ENCODE measurements at places on chromosomes 11 and 22.

DNA sequence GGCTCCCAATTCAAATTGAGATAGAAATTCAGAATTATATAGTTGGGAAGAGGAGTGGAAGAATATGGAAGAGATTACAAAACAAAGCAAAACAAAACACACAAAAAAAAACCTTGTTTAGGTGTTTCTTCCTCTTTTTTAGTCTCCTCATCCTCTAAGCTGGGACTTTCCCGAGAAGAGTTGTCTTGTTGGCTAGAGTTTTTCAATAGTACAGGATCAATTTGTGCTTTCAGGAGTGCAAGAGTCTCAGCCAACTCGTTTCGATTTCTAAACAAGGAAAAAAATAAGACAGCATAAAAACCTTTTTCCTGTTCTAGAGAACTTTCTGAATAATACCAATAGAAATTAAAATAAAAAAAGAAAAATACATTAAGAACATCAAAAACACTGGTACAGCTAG is 87.8 kb upstream of the CLNS1A start:
- no peak for DNase-seq

- DNase-seq: no peak
Observed at GRCh38 chr22:40313007-40313406, 33.3 kb upstream of the ADSL start.

DNA sequence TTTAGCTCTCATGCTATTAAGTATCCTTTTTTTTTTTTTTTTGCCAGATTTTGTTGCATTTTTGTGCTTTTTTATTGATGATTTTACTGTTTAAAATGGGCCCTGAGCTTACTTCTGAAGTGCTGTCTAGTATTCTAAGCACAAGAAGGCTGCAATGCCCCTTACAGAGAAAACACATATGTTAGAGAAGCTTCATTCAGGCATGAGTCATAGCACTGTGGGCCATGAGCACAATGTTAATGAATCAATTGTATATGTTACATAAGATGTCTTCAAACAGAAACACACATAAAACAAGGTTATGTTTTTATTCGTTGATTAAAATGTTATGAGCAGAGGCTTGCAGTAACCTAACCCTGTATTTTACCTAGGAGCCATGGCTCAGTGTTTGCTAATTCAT is 117.8 kb upstream of the C11orf87 start:
- no peak for DNase-seq

GRCh38 chr11:57251037-57251436 is 14.0 kb upstream of the APLNR start:
- no peak for DNase-seq

DNA sequence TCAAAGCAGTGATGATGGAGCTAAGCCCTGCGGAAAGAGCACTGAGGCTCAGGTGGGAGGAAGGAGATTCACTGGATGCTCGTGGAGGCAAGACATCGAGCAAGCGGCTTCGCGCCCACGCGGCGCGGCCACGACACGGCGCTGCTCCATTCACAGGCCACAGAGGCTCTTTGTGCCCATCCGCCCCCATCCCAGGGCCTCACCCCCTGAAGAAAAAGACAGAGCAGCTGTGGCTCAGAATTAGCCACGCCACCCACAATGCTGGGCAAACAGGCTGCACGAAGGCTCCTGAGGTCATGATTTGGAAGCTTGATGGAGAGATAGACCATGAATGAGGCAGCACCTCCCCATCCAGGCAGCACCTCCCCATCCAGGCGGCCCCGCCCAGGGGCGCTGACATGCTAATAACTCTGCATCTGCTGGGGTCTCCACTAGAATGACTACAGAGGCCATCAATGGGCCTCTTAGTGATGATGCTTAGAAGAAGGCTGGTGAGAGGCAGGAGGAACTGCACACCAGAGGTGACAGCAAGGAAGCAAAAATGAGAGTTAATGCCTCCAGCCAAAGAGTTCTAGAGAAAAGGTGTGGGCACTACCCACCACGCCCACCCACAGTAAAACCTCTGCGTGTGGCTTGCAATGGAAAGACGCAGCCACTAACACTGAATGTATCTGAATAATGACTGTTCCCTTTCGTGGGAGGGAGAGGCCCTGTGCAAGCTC is 43.5 kb downstream of the MYH9 start:
- DNase-seq: no peak

DNA sequence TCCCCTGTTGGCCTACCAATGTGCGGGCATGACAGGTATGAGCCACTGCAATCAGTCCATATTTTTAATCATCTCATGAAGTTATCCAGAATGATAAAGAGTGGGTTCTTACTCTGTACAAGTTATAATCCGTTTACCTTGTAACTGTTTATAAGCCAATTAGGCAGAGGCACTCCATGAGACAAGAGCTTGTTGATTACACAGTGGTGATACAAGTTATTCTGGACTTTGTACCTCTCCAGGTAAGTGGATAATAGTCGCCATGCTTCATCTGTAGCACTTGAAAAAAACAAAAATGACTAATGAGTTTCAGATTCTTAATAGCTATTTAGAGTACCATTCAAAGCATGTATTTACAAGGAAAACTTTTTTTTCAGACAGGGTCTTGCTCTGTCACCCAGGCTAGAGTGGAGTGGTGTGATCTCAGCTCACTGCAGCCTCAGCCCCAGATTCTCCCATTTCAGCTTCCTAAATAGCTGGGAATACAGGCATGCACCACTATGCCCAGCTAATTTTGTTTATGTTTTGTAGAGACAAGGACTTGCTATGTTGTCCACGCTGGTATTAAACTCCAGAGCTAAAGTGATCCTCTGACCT is 17.7 kb upstream of the FNBP4 start:
- no peak for DNase-seq

DNA sequence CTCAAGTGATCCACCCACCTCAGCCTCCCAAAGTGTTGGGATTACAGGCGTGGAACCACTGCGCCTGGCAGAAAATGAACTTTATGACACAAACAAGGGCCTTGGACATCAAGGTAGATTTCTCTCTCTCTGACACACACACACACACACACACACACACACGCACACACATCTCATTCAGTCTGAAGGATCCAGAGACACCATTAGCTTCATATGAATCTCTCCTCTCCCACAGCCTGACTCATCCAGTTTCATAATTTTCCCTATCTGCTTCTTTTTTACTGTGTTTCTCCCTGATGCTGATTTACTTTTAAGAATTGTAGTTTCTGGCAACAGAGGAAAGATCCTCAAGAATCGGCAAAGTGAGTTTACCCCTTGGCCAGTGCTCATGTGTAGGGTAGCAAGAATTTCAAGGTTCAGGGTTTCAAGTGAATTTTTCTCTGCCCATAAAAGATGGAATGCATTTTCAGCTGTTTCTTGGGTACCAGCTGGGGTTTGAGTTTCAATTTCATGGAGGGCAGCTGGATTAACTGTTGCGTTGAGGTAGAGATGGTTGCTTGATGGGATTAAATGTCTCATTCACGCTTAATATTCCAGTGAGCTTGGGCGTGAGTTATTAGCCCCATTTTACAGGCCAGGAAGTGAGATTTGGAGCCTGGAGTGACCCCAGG is 3.5 kb downstream of the MYO18B start:
- DNase-seq: no peak

- no peak for DNase-seq
Observed at GRCh38 chr11:14270690-14271542, 88.1 kb downstream of the RRAS2 start.

GRCh38 chr11:2419638-2420501 is 19.3 kb downstream of the TSSC4 start:
- DNase-seq: peak; percentile 81

DNA sequence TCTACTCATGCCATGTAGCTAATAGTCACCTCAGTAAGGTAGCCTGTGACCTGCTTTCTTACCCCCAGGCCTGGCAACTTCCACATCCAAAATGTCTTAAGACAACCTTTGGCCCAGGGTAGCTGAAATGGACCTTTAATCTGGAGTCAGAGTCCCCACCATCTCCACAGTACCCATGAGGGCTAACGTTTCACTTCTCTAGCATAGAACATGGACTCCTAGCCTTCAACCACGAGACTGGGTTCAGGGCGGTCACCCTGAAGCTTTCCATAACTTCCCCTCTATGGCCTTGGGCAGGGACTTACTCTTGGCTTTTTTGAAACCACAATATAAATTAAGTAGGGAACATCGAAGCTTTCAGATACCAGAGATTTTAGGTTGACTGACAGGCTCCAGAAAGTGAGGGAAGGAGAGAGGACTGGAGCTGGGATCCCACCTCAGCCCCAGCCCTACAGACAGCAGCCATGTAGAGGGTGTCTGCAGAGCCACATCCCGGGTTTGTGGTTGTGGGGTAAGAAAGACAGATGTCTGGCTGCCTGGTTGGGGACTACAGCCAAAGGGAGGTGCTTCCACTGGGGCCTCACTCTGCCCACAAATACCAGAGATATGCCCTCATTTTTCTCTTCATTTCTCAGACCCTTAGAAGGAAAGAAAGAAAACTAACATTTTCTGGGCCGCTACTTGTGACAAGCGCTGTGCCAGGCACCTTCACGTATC is 2.6 kb downstream of the TBC1D10A start:
- no peak for DNase-seq

- no peak for DNase-seq
Observed at GRCh38 chr11:71193431-71193830, 58.9 kb downstream of the SHANK2 start.

DNA sequence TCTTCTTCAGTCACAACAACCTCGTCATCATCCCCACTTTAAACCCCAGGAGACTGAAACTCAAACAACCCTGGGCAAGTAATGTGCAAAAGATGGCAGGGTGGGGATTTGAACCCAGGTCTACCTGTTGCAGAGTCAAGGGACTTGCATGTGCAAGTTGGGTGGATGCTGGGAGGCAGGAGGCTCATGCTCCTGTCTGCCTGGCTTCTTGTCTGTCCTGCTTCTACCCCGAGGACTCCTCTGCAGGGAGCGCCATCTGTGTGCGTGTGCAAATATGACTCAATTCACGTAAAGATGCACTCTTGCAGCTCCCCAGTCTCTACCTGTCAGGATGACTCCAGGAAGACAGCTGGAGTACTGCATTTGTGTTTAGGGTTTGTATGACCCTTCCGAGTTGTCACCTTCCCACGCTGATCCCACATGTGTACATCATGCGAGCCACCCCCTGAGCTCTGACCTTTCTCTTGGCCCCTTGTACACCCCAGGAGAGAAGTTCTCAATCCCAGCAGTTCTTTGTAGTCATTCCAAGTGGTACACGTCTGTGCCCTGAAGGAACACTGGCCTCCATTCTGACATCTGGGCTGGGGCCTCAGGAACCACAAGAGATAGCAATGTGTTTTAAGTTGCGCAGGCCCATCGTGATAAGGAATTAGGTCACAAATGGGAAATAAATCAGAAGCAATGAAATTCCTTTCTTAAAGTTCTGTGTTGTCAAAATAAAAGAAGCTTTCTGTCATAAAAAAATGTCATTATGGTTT is 95.7 kb downstream of the CWC15 start:
- DNase-seq: no peak

GRCh38 chr22:38735465-38736256 is 20.1 kb downstream of the SUN2 start:
- no peak for DNase-seq

DNA sequence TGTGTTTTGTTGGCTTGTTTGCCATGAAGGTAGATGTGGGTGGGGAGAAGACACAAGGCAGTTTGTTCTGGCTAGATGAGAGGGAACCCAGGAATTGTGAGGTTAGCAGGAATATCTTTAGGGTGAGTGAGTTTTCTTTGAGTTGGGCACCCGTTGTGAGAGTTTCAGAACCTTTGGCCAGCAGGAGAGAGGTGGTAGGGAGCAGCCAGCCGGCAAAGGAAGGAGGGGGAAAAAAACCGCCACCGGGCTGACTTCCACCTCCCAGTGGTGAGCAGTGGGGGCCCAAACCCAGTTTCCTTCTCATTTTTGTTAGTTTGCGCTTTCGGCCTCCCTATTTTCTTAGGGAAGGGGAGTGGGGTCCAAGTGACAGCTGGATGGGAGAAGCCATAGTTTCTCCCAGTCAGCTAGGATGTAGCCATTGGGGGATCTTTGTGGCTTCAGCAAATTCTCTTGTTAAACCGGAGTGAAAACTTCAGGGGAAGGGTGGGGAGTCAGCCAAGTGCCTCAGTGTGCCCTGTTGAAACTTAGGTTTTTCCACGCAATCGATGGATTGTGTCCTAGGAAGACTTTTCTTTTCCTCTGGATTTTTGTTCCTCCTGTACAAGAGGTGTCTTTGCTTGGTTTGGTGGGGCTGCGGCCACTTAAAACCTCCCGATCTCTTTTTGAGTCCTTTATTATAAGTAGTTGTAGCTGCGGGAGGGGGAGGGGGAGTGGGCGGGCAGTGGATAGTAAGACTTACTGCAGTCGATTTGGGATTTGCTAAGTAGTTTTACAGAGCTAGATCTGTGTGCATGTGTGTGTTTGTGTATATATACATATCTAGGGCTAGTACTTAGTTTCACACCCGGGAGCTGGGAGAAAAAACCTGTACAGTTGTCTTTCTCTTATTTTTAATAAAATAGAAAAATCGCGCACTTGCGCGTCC is 1.1 kb upstream of the GCAT start:
- no peak for DNase-seq

GRCh38 chr11:12769834-12770345 is 95.7 kb downstream of the TEAD1 start:
- DNase-seq: no peak

DNA sequence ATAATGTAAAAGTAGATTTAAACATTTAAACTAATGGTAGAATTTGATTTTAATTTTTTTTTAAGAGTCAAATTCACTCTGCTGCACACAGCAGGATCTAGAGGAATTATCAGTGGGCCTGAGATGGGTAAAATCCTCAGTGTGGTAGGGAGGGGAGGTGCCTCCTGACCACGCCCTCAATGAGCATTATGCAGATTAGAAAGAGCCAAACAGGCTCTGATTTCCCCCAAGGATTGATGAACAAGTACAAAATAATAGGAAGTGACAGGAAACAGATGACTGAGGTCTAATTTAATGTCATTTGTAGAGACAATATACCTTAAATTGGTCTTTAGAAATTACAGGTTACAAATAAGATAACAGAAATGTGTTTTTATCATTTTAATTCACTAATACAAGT is 155.2 kb downstream of the DCDC1 start:
- DNase-seq: no peak

GRCh38 chr11:5550440-5551095 is 2.2 kb upstream of the OR52H1 start:
- DNase-seq: no peak

GRCh38 chr11:5841797-5842196 is at the start of gene OR52E6:
OR52E6 (minus strand) TSS chr11:5841897; CDS start chr11:5841897, 0 bp downstream.
- no peak for DNase-seq

GRCh38 chr11:64859542-64860414 is 15.3 kb upstream of the CDC42BPG start:
- DNase-seq: no peak

- no peak for DNase-seq
Observed at GRCh38 chr22:25413620-25414019, 150.9 kb upstream of the GRK3 start.

GRCh38 chr11:45517171-45517770 is 148.2 kb downstream of the CHST1 start:
- no peak for DNase-seq

Measured in H9 (cell line).